ENCODE measurements at places on chromosomes 5 and 9. TPM values are rescaled to one million over a fixed set of nuclear protein-coding genes. Genes with fewer than 3 reads are reported as not detected.
A peak's percentile ranks its signal among the peaks of the same experiment; 100 is the strongest.

- peaks cover 5% of the 10 kb centered on the region for H3K4me1 ChIP-seq
- H3K36me3 ChIP-seq: no peaks in the 10 kb centered on the region
- H3K27me3 ChIP-seq: peaks cover 73% of the 10 kb centered on the region
- H3K4me3 ChIP-seq: peak overlapping the region; percentile 81
These were observed 3.0 kb downstream of the GDNF start for GRCh38 chr5:37836592-37837413.

GRCh38 chr5:96080557-96080956 is 118.9 kb upstream of the ELL2 start:
- no peaks in the 10 kb centered on the region for H3K27me3 ChIP-seq
- DNase-seq: no peak
- no peak overlapping the region for H3K4me3 ChIP-seq
- H3K27ac ChIP-seq: no peak overlapping the region

DNA sequence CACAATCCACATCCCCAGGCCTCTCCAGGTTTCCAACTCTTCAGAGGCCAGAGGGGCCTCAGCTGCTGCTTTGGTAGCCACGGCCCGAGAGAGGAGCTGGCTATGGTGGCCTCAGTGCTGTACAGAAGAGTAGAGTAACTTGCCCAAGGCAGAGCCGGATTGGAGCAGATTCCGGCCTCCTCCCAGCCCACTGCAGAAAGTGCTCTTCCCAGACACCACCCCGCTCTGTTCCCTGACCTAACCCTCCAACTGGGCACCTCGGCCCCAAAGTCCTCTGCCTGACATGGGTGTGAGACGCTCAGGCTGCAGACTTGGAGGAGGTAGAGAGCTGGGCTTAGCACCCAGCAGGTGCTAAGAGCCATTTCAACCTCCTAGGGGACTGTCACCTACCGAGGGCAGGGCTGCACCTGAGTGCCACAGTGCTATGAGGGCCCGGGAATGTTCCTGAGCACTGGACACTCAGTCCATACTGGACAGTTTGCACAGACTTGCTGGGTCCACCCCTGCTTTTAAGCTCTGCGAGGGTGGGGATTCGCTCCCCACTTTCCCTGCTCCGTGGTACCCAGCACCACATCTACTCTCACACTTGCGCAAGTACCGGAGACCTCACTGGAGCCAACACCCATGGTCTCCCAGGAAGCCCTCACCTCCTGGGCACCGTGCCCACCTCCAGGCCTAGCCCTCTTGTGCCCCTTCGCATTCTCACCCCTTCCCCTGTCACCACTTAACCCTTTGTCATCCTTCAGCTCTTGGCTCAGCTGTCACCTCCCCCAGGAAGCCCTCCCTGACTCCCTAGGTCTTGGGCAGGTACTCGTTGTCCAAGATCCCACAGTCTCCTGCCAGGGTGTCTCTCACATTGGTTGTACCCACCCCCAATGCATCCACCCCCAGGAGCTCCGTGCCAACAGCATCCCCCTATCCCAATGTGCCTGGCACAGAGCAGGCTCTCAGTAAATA is 49.8 kb downstream of the DBH start:
- no peak for DNase-seq
- no peak overlapping the region for H3K4me3 ChIP-seq
- H3K4me1 ChIP-seq: no peaks in the 10 kb centered on the region
- no peaks in the 10 kb centered on the region for H3K36me3 ChIP-seq
- no peak overlapping the region for H3K27ac ChIP-seq

DNA sequence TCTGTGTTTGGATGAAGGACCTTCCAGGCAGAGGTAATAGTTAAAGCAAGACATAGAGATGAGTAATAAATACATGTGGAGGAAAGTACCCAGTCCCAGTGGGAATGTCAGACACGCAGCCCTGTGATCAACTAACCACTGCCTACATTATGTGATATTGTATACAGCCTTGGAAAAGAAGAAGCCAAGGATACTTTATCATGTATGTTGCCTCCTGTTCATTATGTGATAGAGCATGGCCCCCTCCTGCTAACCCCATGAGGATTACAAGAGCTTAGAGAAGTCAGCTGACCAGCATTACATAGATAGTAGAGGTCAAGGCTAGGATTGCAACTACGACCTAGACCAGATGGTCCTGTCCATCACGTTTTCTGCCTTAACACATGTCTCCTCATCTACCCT is 497.0 kb upstream of the TNC start:
- no peak for DNase-seq
- no peaks in the 10 kb centered on the region for H3K36me3 ChIP-seq
- no peak overlapping the region for H3K4me3 ChIP-seq
- H3K27me3 ChIP-seq: no peaks in the 10 kb centered on the region

GRCh38 chr5:56588636-56589480 is 226.5 kb upstream of the MAP3K1 start:
- H3K36me3 ChIP-seq: no peaks in the 10 kb centered on the region
- H3K27me3 ChIP-seq: no peaks in the 10 kb centered on the region
- no peak overlapping the region for H3K27ac ChIP-seq
- DNase-seq: peak; percentile 59
- no peak overlapping the region for H3K4me3 ChIP-seq

DNA sequence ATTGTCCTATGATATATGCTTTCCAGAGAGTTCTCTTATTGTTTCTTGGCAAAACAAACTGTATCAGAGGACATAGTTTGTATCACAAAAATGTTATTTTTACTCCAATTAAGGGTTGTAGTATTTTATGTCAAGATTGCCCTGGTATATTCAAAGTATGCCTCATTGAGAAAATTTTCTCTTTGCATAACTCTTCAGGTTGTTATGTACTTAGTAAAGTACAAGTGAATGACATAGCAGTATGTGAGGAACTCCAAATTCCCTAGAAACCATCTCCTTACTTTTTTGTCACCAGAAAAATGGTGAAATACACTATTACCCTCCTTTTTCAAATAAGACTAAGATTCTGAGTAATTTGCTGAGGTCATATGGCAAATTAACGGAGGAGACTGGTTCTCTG is 355.3 kb downstream of the NFIB start:
- no peaks in the 10 kb centered on the region for H3K27me3 ChIP-seq
- H3K27ac ChIP-seq: no peak overlapping the region
- no peak for DNase-seq

- H3K27me3 ChIP-seq: peaks cover 35% of the 10 kb centered on the region
- no peak for DNase-seq
- peaks cover 5% of the 10 kb centered on the region for H3K4me1 ChIP-seq
- peak overlapping the region; percentile 77 for H3K4me3 ChIP-seq
- peaks cover 8% of the 10 kb centered on the region for H3K36me3 ChIP-seq
These were observed 296 bp downstream of the ZSWIM6 start for GRCh38 chr5:61332358-61332749.

DNA sequence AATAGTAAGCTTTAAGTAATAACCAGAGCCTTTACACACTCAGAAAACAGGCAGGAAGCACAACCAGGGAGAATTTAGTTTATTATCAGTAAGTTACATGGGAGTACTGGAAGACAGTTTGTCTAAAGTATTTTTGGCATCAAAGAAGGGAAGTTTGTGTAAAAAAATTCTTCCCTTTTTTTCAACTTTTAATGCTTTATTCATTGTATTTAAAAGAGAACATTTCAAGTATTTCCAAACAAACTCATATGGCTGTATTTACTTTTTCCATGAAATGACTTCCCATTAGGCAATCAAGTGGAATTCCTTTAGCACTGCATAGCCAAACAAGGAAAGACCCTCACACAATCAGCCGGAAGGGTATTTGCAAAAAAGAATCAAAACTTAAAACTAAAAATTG is 26.7 kb downstream of the RNF145 start:
- no peak overlapping the region for H3K4me3 ChIP-seq
- no peaks in the 10 kb centered on the region for H3K4me1 ChIP-seq
- H3K27me3 ChIP-seq: no peaks in the 10 kb centered on the region
- peaks cover 3% of the 10 kb centered on the region for H3K36me3 ChIP-seq

DNA sequence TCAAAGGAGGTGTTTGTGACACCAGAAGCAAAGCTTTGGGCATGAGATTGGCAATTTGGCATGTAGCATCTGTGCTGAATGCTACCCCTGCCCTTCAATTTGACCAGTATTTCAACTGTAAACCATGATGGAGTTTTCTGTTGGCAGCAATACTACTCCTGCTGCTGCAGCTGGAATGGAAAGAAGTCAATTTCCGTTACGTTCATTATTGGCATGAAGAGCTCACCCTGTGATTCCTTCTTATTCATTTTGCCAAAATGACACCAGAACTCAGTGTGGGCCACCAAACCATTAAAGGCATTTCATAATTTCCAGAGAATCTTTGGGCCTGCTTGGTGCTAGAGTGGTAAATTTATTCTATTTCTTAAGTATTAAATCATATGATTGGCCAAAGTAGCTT is 433.1 kb upstream of the DMAC1 start:
- H3K27ac ChIP-seq: no peak overlapping the region
- H3K36me3 ChIP-seq: no peaks in the 10 kb centered on the region
- no peak for DNase-seq
- no peaks in the 10 kb centered on the region for H3K4me1 ChIP-seq

- no peak overlapping the region for H3K4me3 ChIP-seq
- no peaks in the 10 kb centered on the region for H3K27me3 ChIP-seq
- H3K27ac ChIP-seq: no peak overlapping the region
- no peaks in the 10 kb centered on the region for H3K36me3 ChIP-seq
- peak; percentile 61 for DNase-seq
- H3K4me1 ChIP-seq: 0 out of 2 replicates have a peak, but pooled peaks cover 2% of the 10 kb centered on the region
These were observed 476.6 kb upstream of the WWC1 start for GRCh38 chr5:167814828-167815227.

DNA sequence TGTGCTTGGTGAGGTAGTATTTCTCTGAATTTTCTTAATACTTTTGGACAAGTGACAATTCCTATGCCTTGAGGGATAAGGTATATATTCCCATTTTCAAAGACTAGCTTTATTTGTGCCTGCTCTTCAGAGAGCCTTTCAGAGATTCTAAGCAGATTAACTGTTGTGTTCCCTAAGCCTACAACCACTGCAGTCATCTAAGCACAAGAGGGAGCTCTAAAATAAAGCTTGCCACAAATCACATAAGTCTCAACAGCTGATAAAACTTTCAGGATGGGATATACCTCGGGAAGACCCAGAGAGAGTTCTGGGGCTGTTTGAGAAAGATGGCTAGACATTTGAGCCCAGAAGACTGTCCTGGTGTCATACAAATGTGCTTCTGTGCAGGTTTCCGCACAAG is 157.3 kb downstream of the CYLC2 start:
- H3K27ac ChIP-seq: no peak overlapping the region

DNA sequence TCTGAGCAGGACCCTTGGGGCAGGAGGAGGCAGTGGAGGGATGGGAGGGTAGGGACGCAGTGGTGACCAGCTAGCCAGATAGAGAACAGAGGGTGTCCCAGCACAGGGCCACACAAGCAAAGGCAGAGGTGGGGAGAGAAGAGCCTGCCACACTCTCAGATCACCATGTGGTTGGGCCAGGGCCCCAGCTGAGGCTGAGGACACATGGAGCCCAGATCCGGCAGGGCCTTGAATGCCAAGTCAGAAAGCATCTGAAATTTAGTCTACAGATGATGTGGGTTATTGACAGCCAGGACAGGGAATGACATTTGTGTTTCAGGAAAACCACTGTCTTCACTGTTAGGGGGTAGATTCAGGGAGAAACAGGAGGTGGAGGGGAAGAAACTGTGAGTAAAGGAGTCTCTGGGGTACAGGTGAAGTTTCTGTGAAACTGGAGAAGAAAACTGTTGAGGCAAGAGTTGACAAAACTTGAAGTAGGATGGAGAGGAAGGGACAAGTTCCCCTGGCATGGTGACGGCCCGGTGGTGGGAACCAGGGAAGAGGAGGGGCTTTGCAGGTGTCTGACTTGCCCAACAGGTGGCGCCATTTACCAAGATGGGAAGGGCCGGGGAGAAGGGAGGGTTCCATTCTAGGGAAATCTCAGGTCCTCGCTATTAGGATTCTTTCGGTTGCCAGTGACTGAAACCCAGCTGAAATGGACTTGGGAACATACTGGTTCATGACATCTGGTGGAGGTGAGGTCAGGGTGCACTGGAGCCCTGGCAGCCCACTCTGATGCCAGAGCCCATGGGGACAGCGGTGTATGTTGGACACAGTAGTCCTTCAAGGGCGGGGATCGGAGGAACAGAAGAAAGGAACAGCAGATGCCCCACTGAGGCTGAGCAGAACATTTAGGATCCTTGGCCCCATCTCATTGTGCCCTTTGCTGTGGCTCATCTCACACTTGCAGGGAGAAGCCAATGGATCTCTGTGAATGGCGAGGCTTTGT is 100.1 kb downstream of the KCNIP1 start:
- DNase-seq: peak; percentile 79
- H3K27ac ChIP-seq: no peak overlapping the region
- H3K27me3 ChIP-seq: no peaks in the 10 kb centered on the region
- H3K4me3 ChIP-seq: no peak overlapping the region
- H3K36me3 ChIP-seq: no peaks in the 10 kb centered on the region

DNA sequence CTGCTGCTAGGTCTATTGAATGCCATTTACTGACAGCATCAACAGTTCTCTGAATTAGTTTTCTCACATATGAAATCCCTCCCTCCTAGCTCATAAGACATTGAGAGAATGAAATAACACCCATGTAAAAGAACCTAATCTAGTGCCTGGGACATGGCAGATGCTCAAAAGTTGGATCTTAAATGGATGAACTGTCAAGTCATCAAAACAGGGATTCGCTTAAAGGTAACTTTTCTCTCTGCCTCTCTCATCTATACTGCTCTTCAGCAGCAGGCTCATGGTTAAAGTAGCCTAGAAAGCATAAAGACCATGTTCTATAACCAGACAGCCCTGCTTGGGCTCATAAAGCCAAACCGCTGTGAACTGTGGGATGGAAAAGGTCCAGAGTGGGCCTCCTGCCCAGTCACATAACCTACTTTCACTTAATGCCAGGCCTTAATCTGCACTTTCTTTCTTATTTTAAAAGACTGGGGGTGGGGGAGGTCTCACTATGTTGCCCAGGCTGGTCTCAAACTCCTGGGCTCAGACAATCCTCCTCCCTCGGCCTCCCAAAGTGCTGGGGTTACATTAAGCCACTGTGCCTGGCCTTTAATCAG is 3.7 kb downstream of the TMEM245 start:
- no peaks in the 10 kb centered on the region for H3K27me3 ChIP-seq
- H3K27ac ChIP-seq: no peak overlapping the region
- no peak overlapping the region for H3K4me3 ChIP-seq
- H3K36me3 ChIP-seq: peaks cover 14% of the 10 kb centered on the region

DNA sequence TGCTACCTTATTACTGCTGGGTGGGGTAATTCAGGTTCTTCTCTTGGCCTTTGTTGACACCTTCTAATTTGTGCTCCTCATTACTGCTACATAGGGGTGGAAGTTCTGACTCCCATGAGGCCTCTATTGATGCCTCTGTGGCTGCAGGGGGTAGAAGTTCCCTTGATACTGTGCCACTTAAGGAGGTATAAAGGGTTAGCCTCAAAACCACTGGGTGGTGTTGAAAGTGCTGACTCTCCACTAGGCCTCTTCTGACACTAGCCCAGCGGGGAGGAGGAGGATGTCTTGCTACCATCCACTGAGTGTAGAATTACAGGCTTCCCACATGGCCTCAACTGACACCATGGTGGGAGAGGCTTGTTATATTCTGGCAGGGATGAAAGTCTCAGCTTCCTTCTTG is 36.7 kb upstream of the CCDC112 start:
- no peak for DNase-seq
- H3K4me3 ChIP-seq: no peak overlapping the region
- no peaks in the 10 kb centered on the region for H3K27me3 ChIP-seq
- H3K36me3 ChIP-seq: no peaks in the 10 kb centered on the region
- H3K4me1 ChIP-seq: peaks cover 3% of the 10 kb centered on the region

Gene MROH2B
- not detected for total RNA-seq

Gene STPG3
- not detected for total RNA-seq

Gene FOXD4L6
- 0.13 TPM for total RNA-seq

Gene MPDZ
- 46.9 TPM for total RNA-seq

Gene SEMA5A
- total RNA-seq: 4.3 TPM

Gene CDH10
- 0.22 TPM for total RNA-seq

Gene PCDHGA5
- 1.1 TPM for total RNA-seq

Gene LHFPL2
- 26.3 TPM for total RNA-seq

Gene LCN10
- total RNA-seq: 0.75 TPM

Gene CD274
- total RNA-seq: not detected

Measured in H9 (cell line).